Substantia nigra (tissue), 51 donors: ENCODE measurements at places on chromosomes 5 and 9.

GRCh38 chr5:31273631-31274378 lies 80.3 kb downstream of the CDH6 start:
- DNase-seq: no peak

GRCh38 chr5:97986069-97986468 lies 787.4 kb upstream of the RGMB start:
- DNase-seq: no peak

GRCh38 chr9:88429595-88430430 lies 41.6 kb downstream of the SPIN1 start:
- DNase-seq: no peak

DNA sequence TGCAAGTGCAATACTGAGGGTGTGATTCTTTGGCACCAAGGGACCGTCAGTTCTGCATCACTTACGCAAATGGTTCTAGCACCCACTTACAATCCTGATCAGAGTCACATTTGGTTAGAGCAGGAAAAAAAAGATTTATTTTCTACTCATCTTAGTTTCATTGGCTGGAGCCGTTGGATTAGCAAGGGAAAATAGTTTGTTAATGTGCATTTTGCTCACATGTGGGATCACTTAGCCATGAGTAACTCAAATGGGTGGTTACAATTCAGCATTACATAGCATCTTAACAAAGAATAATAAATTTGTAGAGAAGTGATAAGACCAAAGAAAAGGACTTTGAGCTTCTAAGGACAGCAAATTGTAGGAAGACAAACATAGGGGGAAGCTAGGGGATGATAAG lies 216.9 kb downstream of the AUH start:
- no peak for DNase-seq

DNA sequence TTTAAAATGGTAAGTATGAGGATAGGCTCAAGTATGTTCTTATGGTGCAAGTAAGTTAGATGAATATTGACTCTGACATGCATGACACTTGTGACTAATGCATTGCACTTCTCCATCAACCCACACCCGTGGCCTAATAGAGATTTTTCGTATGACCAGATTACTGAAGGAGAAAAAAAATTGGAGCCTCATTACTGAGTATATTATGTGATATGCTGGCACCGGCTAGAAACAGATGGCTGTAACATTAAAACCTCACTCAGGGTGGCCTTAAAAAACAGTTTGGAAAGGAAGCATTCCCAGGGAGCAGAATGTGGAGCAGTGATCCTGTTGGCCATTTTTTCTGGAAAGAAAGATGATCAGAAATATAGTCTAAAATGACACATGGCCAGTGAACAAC lies 766.4 kb downstream of the PRELID2 start:
- DNase-seq: no peak

GRCh38 chr9:90455316-90455715 lies 187.3 kb downstream of the DIRAS2 start:
- DNase-seq: no peak

DNA sequence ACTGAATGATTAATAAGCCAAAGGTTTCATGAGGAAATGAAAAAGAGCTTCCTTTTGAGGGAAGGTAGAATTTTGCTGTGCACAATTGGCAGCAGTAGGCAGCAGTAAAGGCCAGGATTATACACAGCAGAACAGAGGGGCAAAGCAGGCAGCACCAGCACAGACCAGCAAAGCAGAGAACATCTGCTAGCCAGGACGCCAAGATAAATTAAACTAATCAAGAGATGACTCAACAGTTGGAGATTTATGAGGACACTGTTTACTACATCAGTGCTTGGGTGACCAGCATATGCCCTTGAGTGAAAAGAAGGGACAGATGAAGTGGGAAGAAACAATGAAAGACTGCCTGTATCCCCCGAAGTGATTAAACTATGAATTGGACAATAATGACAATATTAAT lies 871.4 kb upstream of the CDH10 start:
- DNase-seq: no peak

- no peak for DNase-seq
These were observed 15.1 kb upstream of the HSDL2 start for GRCh38 chr9:112364761-112365160.

DNA sequence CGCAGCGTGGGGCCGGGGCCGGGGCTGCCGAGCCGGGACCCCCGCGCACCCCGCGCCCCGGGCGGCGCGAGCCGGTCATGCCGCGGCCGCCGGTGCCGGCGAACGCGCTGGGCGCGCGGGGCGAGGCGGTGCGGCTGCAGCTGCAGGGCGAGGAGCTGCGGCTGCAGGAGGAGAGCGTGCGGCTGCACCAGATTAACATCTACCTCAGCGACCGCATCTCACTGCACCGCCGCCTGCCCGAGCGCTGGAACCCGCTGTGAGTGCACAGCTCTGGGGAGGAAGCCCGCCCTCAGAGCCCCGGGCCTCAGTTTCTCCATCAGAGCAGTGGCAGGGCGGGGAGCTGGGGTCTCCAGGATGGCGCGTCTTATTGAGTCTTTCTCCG lies 335 bp downstream of the GALNT12 start:
- DNase-seq: no peak

DNA sequence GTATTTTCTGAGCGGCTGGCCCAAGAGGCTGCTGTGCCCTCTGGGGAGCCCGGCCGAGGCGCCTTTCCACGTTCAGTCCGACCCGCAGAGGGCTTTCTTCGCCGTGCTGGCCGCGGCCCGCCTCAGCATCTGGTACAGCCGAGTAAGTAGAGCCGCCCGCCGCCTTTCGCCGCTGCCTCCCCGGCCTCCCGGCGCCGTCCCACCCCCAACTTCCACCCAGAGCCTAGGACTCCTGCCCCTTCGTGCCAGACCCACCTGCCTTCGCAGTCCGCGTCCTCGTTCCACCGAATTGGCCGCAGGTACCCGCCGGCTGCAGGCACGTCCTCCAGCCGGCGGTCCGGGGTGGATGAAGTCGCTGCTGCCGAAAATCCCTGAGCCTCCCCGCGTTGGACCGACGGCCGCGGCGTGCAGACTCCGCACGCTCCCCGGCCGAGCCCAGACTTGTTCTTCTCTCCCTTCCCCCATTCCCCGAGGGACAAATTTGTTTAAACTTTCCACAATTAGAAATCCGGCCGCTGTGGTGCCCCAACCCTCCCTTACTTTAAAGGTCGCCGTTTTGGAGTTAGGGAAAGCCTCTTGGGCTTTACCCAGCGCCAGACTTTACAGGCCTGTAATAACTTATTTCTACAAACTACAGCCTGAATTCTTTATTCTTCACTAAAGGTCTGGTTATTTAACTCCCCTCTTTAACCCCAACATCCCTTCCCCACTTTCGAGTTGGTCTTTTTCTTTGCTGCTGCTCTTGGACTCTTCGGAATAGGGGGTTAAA lies 589 bp downstream of the RIC1 start:
- no peak for DNase-seq

DNA sequence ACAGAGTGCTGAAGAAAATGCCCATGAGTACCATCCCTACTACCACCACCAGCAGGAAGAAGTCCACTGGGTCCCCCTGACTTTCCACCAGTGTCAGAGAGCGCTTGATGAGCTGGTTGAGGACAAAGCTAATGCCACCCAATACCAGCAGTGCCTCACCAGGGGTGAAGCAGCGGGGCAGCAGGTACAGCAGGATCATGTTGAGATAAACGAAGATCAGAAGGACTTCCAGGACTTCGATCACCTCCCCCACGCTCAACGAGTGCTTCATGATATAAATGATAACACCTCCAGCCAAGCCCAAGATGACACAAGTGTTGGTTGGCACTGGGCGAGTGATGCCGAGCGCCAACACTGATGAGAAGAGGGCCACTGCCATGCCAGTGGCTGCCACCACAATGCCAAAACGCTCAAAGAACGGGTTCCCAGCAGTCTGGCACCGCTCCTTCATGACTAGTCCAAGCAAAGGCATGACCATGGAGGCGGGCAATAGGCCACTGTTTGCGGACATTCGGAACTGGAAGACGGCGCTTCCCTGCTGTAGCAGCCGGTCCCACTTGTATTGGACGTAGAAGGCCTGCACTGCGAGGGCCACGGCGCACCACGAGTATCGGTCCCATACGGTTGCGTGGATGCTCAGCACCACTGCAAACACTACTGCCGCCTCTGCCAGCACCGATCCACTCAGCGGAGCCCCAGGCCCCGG lies 679 bp downstream of the DOLK start:
- no peak for DNase-seq

DNA sequence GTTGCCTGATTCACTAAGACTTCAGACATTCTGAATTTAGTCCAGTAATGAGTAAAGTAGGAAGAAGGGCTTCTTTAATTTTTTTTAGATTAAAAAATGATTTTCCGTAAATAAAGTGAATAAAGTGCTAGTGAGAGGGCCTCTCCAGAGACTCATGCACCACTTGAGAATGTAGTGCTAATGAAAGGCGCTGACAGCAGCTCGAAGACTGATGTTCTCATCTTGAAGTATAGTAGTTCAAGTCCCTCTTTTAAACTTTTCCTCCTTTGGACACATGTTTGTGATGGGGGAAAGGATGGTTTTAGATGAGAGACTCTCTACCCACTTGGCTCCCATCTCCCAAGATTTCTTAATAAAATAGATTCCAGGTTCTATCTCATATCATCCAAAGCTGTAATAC lies 48.5 kb downstream of the G3BP1 start:
- DNase-seq: no peak

- DNase-seq: no peak
These were observed 22.2 kb upstream of the GLDC start for GRCh38 chr9:6667633-6668280.

DNA sequence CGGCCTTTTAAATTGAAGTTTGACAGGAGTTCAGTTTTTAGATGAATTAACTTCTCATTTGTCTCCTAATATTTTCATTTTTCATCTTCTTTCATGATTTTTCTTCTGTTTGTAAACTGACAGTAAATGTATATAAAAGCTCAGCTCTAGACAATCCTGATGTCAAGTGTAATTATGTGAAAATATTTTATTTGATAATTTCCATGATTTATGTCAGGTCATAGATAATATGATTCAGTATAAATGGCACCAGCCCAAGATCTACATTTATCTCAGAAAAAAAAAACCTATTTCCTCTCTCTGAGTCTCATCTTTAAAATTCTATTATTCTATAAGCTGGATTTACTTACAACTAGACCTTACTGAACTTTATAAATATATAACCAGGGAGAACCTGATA lies 115.7 kb downstream of the MUSK start:
- DNase-seq: no peak

DNA sequence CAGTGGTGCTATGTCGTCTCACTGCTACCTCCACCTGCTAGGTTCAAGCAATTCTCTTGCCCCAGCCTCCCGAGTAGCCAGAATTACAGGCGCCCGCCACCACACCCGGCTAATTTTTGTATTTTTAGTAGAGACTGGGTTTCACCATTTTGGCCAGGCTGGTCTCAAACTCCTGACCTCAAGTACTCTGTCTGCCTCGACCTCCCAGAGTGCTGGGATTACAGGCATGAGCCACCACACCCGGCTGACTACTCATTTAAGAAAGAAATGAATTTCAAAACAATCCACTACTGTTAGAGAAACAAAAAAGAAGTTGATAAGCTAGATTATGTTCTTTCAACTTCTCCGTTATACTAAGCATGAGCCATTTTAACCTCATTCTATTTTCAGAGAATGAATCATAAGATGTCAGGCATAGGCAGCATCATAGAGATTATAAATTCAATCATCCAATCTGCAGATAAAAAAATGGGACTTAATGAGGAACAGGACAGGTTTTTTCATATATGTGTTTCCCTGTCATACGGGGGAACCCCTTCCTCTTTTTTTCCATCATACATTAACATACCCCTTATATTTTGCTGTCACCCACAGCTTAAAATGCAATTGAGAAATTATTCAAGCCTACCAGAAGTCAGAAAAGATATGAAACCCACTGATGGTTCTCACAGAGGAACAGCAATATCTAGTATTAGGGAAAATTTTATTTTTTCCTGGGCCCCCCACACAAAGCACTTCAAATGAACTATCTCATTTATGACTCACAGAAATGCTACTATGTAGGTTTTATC lies 26.5 kb upstream of the ADRB2 start:
- DNase-seq: no peak

- no peak for DNase-seq
These were observed 3.8 kb downstream of the C9orf40 start for GRCh38 chr9:74948937-74949336.

- DNase-seq: no peak
These were observed 6.7 kb upstream of the RXRA start for GRCh38 chr9:134319306-134320125.

GRCh38 chr5:92418341-92418740 lies 1035.2 kb upstream of the ARRDC3 start:
- DNase-seq: no peak

DNA sequence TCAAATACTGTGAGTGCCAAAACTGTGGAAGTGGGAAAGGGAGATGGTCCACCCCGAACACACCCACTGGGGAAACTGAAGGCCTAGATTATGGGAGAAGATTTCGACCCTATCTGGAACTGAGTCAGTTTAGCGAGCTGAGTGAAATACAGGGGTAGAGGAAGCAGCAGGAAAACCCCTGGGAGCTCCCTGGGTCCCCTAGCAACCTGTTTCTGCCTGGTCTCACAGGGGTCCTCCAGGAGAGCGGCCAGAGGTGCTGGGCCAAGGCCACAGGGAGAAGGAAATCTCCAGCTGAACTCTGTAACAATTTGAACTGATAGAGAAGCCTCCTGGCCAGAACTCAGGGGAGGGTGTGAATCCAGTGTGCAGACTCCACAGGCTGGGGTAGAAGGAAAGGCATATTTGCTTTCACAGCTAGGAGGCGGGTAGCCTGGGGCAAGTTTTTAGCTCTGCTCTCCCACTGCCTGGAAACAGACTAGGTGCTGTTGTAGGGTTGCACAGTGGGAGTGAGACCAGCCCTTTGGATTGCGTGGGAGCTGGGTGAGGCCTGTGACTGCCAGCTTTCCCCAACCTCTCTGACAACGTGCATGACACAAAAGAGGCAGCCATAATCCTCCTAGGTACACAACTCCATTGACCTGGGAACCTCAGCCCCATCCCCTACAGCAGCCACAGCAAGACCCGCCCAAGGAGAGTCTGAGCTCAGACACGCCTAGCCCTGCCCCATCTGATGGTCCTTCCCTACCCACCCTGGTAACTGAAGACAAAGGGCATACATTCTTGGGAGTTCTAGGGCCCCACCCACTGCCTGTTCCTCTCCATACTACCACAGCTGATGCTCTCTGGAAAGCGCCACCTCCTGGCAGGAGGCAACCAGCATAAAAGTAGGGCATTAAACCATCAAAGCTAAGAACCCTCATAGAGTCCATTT lies 78.8 kb upstream of the GPBP1 start:
- no peak for DNase-seq
